Fibroblast of lung (primary cell): ENCODE measurements at places on chromosomes 7 and 10.
A peak's percentile ranks its signal among the peaks of the same experiment; 100 is the strongest.

GRCh38 chr7:24829787-24830186 is 72.5 kb upstream of the GSDME start:
- no peak overlapping the region for H3K4me3 ChIP-seq
- peak; percentile 23 for DNase-seq
- H3K27ac ChIP-seq = no peak overlapping the region
- H3K36me3 ChIP-seq = peaks cover 8% of the 10 kb centered on the region

DNA sequence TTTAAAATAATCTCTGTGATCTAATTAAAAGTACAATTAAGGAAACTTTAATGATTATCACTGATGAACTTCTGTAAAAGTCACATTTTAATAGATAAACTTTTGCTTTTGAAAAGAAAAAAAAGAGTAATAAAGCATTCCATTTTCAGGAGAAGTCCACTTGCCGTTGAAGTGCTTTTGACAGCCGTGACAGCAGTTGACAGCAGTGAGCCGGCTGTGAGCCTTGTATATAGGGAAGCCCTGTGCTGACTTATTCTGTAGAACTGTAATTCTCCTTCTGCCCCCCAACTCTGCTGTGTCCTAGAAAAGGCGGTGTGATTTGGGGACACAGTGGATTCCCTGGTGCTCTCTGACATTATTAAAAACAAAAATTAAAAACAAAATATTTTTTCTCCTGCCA is 78.0 kb downstream of the POM121L12 start:
- H3K27me3 ChIP-seq = no peaks in the 10 kb centered on the region
- no peaks in the 10 kb centered on the region for H3K36me3 ChIP-seq
- H3K27ac ChIP-seq = no peak overlapping the region
- no peak for DNase-seq
- no peaks in the 10 kb centered on the region for H3K4me1 ChIP-seq

GRCh38 chr7:18087687-18088078 is 60.0 kb upstream of the PRPS1L1 start:
- H3K27ac ChIP-seq = no peak overlapping the region
- no peak overlapping the region for H3K4me3 ChIP-seq
- peaks cover 7% of the 10 kb centered on the region for H3K27me3 ChIP-seq
- H3K36me3 ChIP-seq = no peaks in the 10 kb centered on the region

GRCh38 chr10:110410329-110411046 is 87.2 kb upstream of the DUSP5 start:
- H3K4me1 ChIP-seq = peaks cover 36% of the 10 kb centered on the region
- DNase-seq = peak; percentile 99
- peak overlapping the region; percentile 94 for H3K27ac ChIP-seq
- no peaks in the 10 kb centered on the region for H3K36me3 ChIP-seq
- H3K27me3 ChIP-seq = no peaks in the 10 kb centered on the region

- DNase-seq = peak; percentile 31
- no peak overlapping the region for H3K27ac ChIP-seq
- H3K4me1 ChIP-seq = no peaks in the 10 kb centered on the region
- no peak overlapping the region for H3K4me3 ChIP-seq
- H3K36me3 ChIP-seq = no peaks in the 10 kb centered on the region
Observed at GRCh38 chr7:107856806-107857540, 34.0 kb upstream of the DLD start.

DNA sequence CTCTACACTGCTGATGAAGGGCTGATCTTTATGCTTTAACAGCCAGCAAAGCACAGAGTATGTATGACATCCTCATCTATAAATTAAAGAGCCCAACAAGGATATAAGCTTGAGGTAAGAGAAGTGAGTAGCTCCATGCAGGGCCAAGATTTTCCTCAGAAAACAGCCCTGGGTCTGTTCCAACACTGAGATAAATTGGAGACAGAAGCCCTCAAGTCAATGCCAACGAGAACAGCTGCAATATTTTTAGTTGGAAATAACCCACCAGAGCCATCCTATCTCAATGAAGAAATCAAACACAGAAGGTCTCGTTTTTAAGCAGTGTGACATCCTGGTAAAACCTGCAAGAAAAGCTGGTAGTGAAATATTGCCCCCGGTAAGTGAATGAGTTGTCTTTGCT is 297.0 kb upstream of the AUTS2 start:
- H3K27ac ChIP-seq = no peak overlapping the region
- no peak for DNase-seq
- H3K4me1 ChIP-seq = no peaks in the 10 kb centered on the region
- H3K27me3 ChIP-seq = no peaks in the 10 kb centered on the region
- H3K4me3 ChIP-seq = no peak overlapping the region

GRCh38 chr7:90485734-90486316 is 16.4 kb downstream of the PTTG1IP2 start:
- no peak overlapping the region for H3K27ac ChIP-seq
- H3K4me1 ChIP-seq = no peaks in the 10 kb centered on the region
- H3K4me3 ChIP-seq = no peak overlapping the region
- H3K27me3 ChIP-seq = no peaks in the 10 kb centered on the region
- H3K36me3 ChIP-seq = no peaks in the 10 kb centered on the region

- H3K27me3 ChIP-seq = peaks cover 4% of the 10 kb centered on the region
- no peak overlapping the region for H3K27ac ChIP-seq
- H3K36me3 ChIP-seq = no peaks in the 10 kb centered on the region
- no peak for DNase-seq
- H3K4me3 ChIP-seq = no peak overlapping the region
Observed at GRCh38 chr10:49284356-49284755, 14.6 kb upstream of the C10orf71 start.

GRCh38 chr7:150466477-150466876 is 16.0 kb downstream of the GIMAP8 start:
- H3K27ac ChIP-seq = no peak overlapping the region
- no peak for DNase-seq

DNA sequence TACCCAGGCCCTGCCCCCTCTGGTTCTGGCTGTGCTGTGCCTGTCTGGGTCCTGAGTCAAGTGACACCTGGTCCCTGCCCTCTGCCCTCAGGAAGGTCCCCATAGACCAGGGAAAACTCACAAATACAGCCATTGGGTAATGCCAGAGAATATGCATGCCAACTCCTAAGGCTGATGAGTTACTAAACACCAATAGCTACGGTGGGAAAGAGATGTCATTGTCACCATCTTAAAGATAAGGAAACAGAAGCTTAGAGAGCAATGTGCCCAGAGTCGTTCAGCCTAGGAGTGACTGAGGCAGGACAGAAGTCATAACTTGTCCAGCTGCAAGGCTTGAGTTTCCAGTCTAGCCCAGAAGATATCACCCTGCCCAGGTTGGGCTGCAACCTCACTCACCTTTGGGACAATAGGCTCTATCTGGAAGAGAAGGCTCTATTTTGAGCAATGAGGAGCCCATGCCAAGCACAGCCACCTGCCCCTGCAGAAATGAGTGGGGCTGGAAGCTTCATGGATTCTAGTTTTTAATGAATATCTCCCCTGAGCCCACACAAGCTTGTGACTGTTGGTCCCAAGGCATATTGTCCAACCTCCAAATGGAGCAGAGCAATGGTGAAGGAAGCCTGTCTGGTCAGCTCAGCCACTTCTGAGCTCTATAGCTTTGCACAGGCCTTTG is 42.6 kb downstream of the ZNF273 start:
- H3K4me3 ChIP-seq = no peak overlapping the region
- no peak overlapping the region for H3K27ac ChIP-seq
- no peak for DNase-seq

DNA sequence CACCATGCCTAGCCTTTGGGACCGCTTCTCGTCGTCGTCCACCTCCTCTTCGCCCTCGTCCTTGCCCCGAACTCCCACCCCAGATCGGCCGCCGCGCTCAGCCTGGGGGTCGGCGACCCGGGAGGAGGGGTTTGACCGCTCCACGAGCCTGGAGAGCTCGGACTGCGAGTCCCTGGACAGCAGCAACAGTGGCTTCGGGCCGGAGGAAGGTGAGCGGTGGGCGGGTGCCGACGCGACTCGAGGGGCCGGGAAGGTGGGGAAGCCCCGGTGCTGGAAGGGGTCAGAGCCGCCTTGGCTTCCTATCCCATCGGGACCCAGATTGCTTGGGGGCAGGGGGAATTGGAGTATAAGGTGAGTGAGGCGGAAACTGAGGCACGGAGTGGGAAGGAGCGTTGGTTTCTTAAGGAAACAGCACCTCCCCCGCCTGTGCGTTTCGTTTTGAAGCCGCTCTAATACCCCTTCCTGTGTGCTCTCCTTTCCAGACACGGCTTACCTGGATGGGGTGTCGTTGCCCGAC is 547 bp downstream of the DDIT4 start:
- H3K27ac ChIP-seq = peak overlapping the region; percentile 88
- no peak for DNase-seq
- H3K4me3 ChIP-seq = peak overlapping the region; percentile 98
- H3K36me3 ChIP-seq = peaks cover 10% of the 10 kb centered on the region
- H3K27me3 ChIP-seq = no peaks in the 10 kb centered on the region
- peaks cover 11% of the 10 kb centered on the region for H3K4me1 ChIP-seq

DNA sequence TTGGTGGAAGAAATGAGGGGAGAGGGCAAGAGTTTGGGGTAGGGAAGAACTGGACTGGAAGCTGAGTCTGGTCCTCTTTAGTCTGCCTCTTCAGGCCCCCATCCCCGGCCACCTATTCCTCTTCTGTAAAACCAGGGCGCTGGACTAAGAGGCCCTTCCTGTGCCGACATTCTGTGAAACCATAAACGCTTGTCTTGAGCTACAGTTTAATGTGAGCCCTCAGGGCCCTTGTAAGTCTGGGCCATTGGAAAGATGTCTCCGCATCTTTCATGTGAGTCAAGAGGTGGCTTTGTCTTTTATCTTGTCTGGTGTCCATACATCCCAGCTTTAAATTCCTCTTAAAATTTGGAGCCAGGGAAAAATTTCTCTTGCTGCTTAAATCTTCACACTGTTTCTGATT is 90.6 kb downstream of the PLCE1 start:
- H3K4me1 ChIP-seq = peaks cover 9% of the 10 kb centered on the region
- H3K36me3 ChIP-seq = no peaks in the 10 kb centered on the region
- no peak for DNase-seq
- no peaks in the 10 kb centered on the region for H3K27me3 ChIP-seq
- no peak overlapping the region for H3K4me3 ChIP-seq

DNA sequence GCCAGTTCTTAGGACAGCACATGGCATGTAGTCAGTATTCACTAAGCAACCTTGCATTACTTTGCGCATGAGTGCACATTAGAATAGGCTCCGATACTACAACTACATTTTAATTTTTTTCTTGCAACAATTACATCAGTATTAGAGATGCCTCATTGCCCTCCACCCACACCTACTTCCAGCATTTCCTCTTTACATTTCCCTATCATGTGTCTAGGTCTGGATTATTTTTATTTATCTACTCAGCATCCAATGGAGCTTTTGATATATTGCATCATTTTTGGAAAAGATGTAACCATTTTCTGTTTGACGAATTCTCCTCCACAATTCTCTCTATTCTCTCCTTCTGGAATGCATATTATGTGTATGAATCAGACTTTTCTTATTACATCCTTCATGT is 258.2 kb upstream of the GLI3 start:
- peaks cover 15% of the 10 kb centered on the region for H3K4me1 ChIP-seq
- peak overlapping the region; percentile 53 for H3K27ac ChIP-seq
- no peaks in the 10 kb centered on the region for H3K27me3 ChIP-seq
- no peak overlapping the region for H3K4me3 ChIP-seq
- peak; percentile 74 for DNase-seq

- no peaks in the 10 kb centered on the region for H3K27me3 ChIP-seq
- no peak overlapping the region for H3K27ac ChIP-seq
- DNase-seq = no peak
- H3K4me1 ChIP-seq = no peaks in the 10 kb centered on the region
Observed at GRCh38 chr10:62715383-62715782, 89.1 kb upstream of the ADO start.

GRCh38 chr10:110840923-110841428 is 30.8 kb upstream of the PDCD4 start:
- no peaks in the 10 kb centered on the region for H3K27me3 ChIP-seq
- H3K4me1 ChIP-seq = no peaks in the 10 kb centered on the region
- DNase-seq = no peak
- no peak overlapping the region for H3K4me3 ChIP-seq

- H3K27ac ChIP-seq = peak overlapping the region; percentile 77
- H3K27me3 ChIP-seq = no peaks in the 10 kb centered on the region
- H3K36me3 ChIP-seq = no peaks in the 10 kb centered on the region
- H3K4me3 ChIP-seq = no peak overlapping the region
- H3K4me1 ChIP-seq = peaks cover 20% of the 10 kb centered on the region
Observed at GRCh38 chr7:132066761-132067171, 509.5 kb downstream of the PLXNA4 start.

DNA sequence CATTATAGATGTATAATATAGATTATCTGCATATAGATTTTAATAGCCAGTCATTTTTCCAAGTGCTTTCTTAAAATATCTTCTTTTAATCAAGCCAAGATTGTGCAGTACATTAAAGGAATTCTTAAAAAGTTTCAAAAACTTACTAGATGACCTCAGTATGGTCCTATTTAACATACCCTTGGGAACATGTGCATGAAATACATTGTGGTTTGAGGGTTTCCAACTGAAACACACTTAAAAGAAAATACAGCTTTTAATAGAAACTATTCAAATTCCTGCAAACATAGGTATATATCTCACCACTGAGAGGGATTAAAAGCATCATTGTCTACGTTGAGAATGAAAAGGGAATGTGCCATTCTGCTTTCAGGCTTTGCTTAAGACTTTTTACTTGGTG is 364.9 kb downstream of the SUGCT start:
- no peaks in the 10 kb centered on the region for H3K4me1 ChIP-seq
- no peaks in the 10 kb centered on the region for H3K36me3 ChIP-seq
- no peaks in the 10 kb centered on the region for H3K27me3 ChIP-seq
- H3K27ac ChIP-seq = no peak overlapping the region
- peak; percentile 66 for DNase-seq

GRCh38 chr10:46992803-46993561 is 81.8 kb downstream of the PTPN20 start:
- no peaks in the 10 kb centered on the region for H3K27me3 ChIP-seq
- no peak overlapping the region for H3K27ac ChIP-seq
- peak; percentile 67 for DNase-seq
- H3K36me3 ChIP-seq = no peaks in the 10 kb centered on the region
- H3K4me1 ChIP-seq = no peaks in the 10 kb centered on the region

- H3K27me3 ChIP-seq = no peaks in the 10 kb centered on the region
- no peak overlapping the region for H3K27ac ChIP-seq
- DNase-seq = no peak
- H3K4me1 ChIP-seq = no peaks in the 10 kb centered on the region
Observed at GRCh38 chr7:122433765-122434164, 129.2 kb upstream of the FEZF1 start.

GRCh38 chr7:98629001-98629431 is 11.9 kb downstream of the NPTX2 start:
- no peaks in the 10 kb centered on the region for H3K4me1 ChIP-seq
- DNase-seq = no peak
- no peak overlapping the region for H3K4me3 ChIP-seq
- no peaks in the 10 kb centered on the region for H3K27me3 ChIP-seq

- peaks cover under 1% of the 10 kb centered on the region for H3K36me3 ChIP-seq
- H3K27ac ChIP-seq = peak overlapping the region; percentile 18
- DNase-seq = peak; percentile 32
- H3K27me3 ChIP-seq = no peaks in the 10 kb centered on the region
- H3K4me1 ChIP-seq = peaks cover 7% of the 10 kb centered on the region
- H3K4me3 ChIP-seq = peak overlapping the region; percentile 95
Observed at GRCh38 chr10:59905066-59905730, 1.2 kb downstream of the CCDC6 start.

- no peak for DNase-seq
- no peaks in the 10 kb centered on the region for H3K36me3 ChIP-seq
- H3K27me3 ChIP-seq = no peaks in the 10 kb centered on the region
- no peak overlapping the region for H3K27ac ChIP-seq
Observed at GRCh38 chr10:15759265-15759664, 39.5 kb upstream of the ITGA8 start.

GRCh38 chr10:4130685-4131084 is 345.7 kb upstream of the KLF6 start:
- DNase-seq = no peak
- no peaks in the 10 kb centered on the region for H3K36me3 ChIP-seq
- H3K4me1 ChIP-seq = peaks cover 10% of the 10 kb centered on the region
- H3K4me3 ChIP-seq = no peak overlapping the region
